Kidney (tissue), 22 donors: ENCODE measurements at places on chromosomes 2 and 18. TPM values are rescaled to one million over a fixed set of nuclear protein-coding genes. Genes with fewer than 3 reads are reported as not detected.
A peak's percentile ranks its signal among the peaks of the same experiment; 100 is the strongest.

DNA sequence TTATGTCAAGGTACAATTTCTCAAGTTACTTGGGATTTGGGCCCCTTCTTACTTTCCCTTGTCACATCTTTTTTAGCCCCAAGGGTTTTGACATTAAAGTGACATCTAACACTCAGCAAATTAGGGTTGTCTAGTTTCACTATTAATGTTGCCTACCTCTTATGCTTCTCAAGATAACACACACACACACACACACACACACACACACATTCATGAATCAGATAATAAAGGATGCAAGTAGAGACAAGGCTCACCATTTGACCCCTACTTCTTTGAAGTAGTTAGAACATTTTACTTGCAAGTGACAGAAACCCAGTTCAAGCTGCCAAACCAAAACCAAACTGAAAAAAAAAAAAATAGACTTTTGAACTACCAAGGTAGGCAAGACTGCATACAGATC, 138.8 kb downstream of the TRIB2 start:
- H3K4me3 ChIP-seq: no peak overlapping the region
- H3K4me1 ChIP-seq: no peaks in the 10 kb centered on the region
- no peaks in the 10 kb centered on the region for H3K27me3 ChIP-seq
- DNase-seq: no peak
- no peaks in the 10 kb centered on the region for H3K36me3 ChIP-seq

- H3K4me1 ChIP-seq: no peaks in the 10 kb centered on the region
- DNase-seq: no peak
- H3K27ac ChIP-seq: no peak overlapping the region
- H3K36me3 ChIP-seq: no peaks in the 10 kb centered on the region
- H3K27me3 ChIP-seq: no peaks in the 10 kb centered on the region
- no peak overlapping the region for H3K4me3 ChIP-seq
These were observed 86.1 kb downstream of the GBX2 start for GRCh38 chr2:236082061-236082460.

The TTR gene
- not detected for total RNA-seq

The VIL1 gene
- total RNA-seq: 9.0 TPM

The IL36G gene
- not detected for total RNA-seq

- no peak for DNase-seq
- H3K4me3 ChIP-seq: no peak overlapping the region
- H3K36me3 ChIP-seq: no peaks in the 10 kb centered on the region
- H3K27ac ChIP-seq: no peak overlapping the region
- H3K27me3 ChIP-seq: no peaks in the 10 kb centered on the region
- H3K4me1 ChIP-seq: peaks cover 33% of the 10 kb centered on the region
These were observed 5.7 kb upstream of the SNED1 start for GRCh38 chr2:240992572-240993291.

GRCh38 chr2:227241005-227241404, 76.6 kb downstream of the COL4A3 start:
- no peak for DNase-seq
- H3K4me1 ChIP-seq: peaks cover 2% of the 10 kb centered on the region
- no peaks in the 10 kb centered on the region for H3K27me3 ChIP-seq
- H3K36me3 ChIP-seq: no peaks in the 10 kb centered on the region

DNA sequence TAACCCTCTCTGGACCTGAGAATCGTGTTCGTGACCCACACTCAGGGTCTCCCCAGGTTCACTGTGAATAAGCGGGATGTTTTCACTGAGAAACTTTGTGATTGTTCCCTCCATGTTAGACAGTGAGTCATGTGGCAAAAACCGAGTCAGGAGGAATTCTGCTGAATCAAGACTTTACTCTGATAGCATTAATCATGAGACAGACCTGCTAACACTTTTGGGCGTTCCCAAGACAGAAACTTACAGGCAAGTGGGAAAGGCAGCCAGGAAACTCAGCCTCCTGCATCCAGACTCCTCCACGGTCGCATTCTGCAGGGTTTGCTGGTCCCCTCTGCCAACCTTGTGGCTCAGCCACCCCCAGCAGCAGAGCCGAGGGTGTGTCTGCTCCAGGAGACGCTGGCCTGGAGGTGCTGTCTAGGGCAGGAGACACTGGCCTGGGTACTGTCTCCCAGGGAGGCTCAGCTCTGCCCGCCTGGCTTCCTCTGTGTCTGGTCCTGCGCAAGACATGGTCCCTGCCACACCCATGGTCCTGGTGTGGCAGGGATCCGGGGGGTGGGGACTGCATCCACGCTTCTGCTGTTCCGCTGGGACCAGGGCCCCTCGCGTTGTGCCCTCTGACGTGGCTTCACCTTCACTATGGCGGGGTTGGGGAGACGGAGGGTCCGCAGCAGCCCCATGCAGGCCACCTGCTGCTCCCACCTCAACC, 177.4 kb downstream of the TWIST2 start:
- H3K4me3 ChIP-seq: no peak overlapping the region
- H3K36me3 ChIP-seq: no peaks in the 10 kb centered on the region
- no peaks in the 10 kb centered on the region for H3K27me3 ChIP-seq
- H3K4me1 ChIP-seq: no peaks in the 10 kb centered on the region
- H3K27ac ChIP-seq: no peak overlapping the region

- H3K27ac ChIP-seq: no peak overlapping the region
- H3K4me1 ChIP-seq: no peaks in the 10 kb centered on the region
- H3K36me3 ChIP-seq: no peaks in the 10 kb centered on the region
- H3K4me3 ChIP-seq: no peak overlapping the region
These were observed 44.3 kb downstream of the MYCN start for GRCh38 chr2:15984368-15985255.

DNA sequence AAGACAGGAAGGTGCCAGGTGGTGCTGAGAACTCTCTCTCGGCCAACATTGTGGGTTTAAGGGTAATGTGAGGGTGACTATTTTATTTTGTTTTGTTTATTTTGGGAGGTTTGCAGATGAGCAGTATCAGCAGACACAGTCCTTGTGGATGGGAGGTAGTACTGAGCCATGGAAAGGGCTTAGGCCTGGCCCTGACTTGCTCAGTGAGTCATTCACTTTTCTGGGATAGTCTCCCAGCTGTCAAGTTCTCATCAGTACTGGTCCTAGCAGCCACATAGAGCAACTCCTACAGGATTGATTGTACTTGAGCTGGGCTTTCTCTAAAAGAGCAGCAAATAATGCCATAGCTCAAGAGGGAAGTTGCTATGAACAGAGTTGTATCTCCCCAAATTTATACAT, 175.2 kb downstream of the LOXHD1 start:
- H3K27me3 ChIP-seq: no peaks in the 10 kb centered on the region
- H3K36me3 ChIP-seq: no peaks in the 10 kb centered on the region
- H3K27ac ChIP-seq: no peak overlapping the region
- no peaks in the 10 kb centered on the region for H3K4me1 ChIP-seq
- no peak for DNase-seq

DNA sequence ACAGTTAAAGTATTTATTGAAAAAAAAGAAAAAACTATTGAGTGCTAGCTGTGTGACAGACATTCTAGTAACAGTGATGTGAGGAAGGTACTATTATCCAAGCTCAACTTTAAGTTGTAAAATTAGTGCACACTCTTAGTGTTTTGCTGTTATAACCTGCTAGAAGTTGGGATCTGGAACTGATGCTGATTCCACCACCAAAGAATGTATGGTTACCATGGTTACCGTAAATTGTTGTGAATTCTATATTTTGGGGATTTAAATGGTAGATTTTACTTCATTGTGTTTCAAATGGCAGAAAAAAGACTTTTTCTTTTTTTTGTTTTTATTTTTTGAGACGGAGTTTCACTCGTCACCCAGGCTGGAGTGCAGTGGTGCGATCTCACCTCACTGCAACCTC, 5.3 kb downstream of the AGFG1 start:
- H3K27me3 ChIP-seq: no peaks in the 10 kb centered on the region
- DNase-seq: no peak
- no peak overlapping the region for H3K4me3 ChIP-seq

GRCh38 chr2:236177967-236178889, 10.0 kb upstream of the GBX2 start:
- no peak overlapping the region for H3K27ac ChIP-seq
- peaks cover 34% of the 10 kb centered on the region for H3K27me3 ChIP-seq
- peaks cover 2% of the 10 kb centered on the region for H3K4me1 ChIP-seq
- DNase-seq: peak; percentile 87
- peak overlapping the region; percentile 41 for H3K4me3 ChIP-seq
- H3K36me3 ChIP-seq: no peaks in the 10 kb centered on the region

The FAM210A gene
- 13.7 TPM for total RNA-seq

The ACOXL gene
- 2.0 TPM for total RNA-seq

The LRRTM1 gene
- total RNA-seq: 0.09 TPM

DNA sequence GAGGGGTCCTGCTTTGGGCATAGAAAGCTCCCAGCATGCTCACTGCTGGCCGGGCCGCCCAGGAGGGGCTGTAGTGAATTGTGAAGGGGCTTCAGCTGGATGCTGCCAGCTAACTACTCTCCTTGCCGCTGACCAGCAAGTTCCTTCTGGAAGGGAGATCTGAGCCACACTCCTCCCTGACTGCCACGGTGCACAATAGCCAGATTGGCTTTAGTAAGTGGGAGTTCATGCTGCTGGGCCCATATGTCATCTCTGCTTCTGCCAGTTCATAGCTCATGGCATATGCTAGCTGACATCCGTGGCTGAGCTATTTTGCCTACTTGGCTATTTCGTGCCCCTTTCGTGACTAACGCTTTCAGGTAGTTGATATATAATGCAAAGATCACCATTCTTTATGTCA, 51.6 kb upstream of the ROCK2 start:
- H3K27me3 ChIP-seq: no peaks in the 10 kb centered on the region
- peaks cover 22% of the 10 kb centered on the region for H3K4me1 ChIP-seq
- H3K27ac ChIP-seq: no peak overlapping the region
- no peak overlapping the region for H3K4me3 ChIP-seq
- H3K36me3 ChIP-seq: no peaks in the 10 kb centered on the region

The KIAA2012 gene
- total RNA-seq: not detected

GRCh38 chr2:125405816-125406215, 1250.1 kb upstream of the GYPC start:
- no peak overlapping the region for H3K4me3 ChIP-seq
- no peaks in the 10 kb centered on the region for H3K27me3 ChIP-seq
- H3K4me1 ChIP-seq: no peaks in the 10 kb centered on the region
- H3K36me3 ChIP-seq: no peaks in the 10 kb centered on the region

The GATA6 gene
- total RNA-seq: 10.9 TPM

The ATP5MC3 gene
- 189 TPM for total RNA-seq

The SERPINB13 gene
- total RNA-seq: not detected

- H3K4me3 ChIP-seq: no peak overlapping the region
- H3K4me1 ChIP-seq: peaks cover 12% of the 10 kb centered on the region
- DNase-seq: no peak
- no peaks in the 10 kb centered on the region for H3K27me3 ChIP-seq
These were observed 97.7 kb downstream of the ZNF532 start for GRCh38 chr18:58962336-58962735.

- H3K27me3 ChIP-seq: no peaks in the 10 kb centered on the region
- no peaks in the 10 kb centered on the region for H3K36me3 ChIP-seq
- H3K4me3 ChIP-seq: no peak overlapping the region
- no peaks in the 10 kb centered on the region for H3K4me1 ChIP-seq
- no peak overlapping the region for H3K27ac ChIP-seq
These were observed 153.6 kb upstream of the CCDC195 start for GRCh38 chr2:224869601-224870233.

- no peaks in the 10 kb centered on the region for H3K4me1 ChIP-seq
- no peaks in the 10 kb centered on the region for H3K36me3 ChIP-seq
- H3K27ac ChIP-seq: no peak overlapping the region
- H3K4me3 ChIP-seq: no peak overlapping the region
These were observed 63.9 kb downstream of the KLHL29 start for GRCh38 chr2:23448906-23449305.
